Neural crest cell (in vitro differentiated cells): ENCODE measurements at places on chromosomes 1 and 21.
A peak's percentile ranks its signal among the peaks of the same experiment; 100 is the strongest.

DNA sequence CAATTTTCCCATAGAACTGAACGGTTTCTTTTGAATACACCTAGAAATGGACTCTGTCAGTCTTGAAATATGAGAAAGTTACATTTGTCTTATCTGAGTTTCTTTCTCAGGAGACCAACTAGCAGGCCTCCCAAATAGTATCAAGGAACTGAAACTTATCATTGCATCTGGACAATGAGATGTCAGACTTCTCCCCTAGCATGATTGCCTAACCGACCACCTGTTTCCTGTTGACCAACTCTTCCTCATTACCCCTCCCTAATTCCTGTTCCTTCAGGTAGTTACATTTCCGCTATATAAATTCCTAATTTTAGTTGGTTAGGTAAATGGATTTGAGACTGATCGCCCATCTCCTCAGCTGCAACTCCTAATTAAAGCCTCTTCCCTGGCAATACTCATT, 1587.3 kb downstream of the NCAM2 start:
- DNase-seq = no peak

DNA sequence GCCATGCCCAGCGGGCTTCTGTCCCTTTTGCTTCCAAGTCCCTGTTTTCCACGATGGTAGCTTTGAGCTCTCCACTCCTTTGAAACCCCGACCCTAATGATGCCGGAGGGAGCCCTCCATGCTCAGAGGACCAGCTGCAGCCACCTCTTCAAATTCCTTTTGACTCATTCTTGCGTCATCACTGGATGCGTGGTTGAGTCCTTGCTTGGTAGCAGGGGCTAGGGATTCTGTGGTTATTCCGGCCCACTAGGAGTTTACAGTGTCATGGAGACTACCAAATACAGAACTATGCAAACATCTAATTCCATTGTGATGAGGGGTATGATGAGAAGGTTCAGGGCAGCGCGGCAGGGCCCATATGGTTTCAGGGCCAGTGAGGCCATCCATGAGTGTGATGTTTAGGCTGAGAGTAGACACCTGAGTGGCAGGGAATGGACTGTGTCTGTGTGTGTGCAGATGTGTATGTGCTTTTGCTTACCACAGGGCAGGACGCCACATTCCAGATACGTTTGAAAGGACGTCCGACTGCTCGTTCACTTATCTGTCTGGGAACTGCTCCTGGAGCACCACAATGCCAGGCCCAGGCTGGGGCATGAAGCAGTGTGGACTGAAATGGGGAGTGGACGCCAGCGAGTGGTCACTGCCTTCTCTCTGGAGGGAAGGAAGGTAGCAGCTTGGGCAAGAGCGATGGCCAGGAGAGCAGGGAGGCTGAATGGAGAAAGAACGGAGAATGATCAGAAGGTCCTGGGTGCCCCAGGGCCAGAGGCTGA, 30.4 kb upstream of the ZBTB21 start:
- DNase-seq = no peak

DNA sequence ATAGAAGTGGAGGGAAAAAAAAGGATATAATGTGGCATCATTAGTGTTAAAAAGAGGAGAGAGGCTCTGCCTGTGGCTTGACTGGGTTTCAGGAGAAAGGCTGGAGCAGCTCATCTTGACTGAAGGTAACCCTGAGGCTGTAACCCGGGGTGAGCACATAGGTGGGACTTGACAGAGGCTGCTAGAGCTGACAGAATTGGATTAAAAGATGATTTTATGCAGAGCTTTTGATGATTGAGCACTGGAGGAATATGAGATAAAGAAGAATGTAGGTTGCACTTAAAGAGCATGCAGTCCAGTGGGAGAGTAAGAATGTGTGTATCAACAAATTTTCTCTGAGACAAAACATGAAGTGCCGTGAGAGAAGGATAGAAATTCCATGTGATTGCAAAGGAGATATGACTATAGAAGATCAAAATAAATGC, 17.3 kb downstream of the LAMC1 start:
- no peak for DNase-seq

GRCh38 chr1:213162338-213162737, 111.3 kb downstream of the RPS6KC1 start:
- DNase-seq = no peak

DNA sequence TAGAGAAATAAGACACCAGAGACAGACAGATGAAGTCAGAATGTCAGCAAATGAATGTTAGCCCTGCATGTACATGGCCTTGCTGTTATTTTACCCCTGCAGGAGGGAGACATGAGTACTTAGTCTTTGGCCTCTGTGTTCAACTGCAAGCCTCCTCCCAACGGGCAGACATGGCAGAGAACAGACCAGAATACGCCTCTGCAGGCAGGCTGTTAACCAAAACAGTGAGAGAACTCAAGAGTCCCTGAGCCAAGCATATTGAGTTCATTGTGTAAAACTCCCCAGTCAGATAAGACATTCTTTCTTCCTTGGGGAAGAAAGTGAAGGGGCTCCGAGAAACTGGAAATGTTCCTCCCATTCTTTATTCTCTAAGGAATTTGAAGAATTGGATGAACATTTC, 150.9 kb downstream of the PHTF1 start:
- DNase-seq = no peak

- no peak for DNase-seq
These were observed 36.1 kb downstream of the CD247 start for GRCh38 chr1:167482184-167482583.

- no peak for DNase-seq
These were observed 271.1 kb downstream of the PTPRC start for GRCh38 chr1:198909973-198910372.

DNA sequence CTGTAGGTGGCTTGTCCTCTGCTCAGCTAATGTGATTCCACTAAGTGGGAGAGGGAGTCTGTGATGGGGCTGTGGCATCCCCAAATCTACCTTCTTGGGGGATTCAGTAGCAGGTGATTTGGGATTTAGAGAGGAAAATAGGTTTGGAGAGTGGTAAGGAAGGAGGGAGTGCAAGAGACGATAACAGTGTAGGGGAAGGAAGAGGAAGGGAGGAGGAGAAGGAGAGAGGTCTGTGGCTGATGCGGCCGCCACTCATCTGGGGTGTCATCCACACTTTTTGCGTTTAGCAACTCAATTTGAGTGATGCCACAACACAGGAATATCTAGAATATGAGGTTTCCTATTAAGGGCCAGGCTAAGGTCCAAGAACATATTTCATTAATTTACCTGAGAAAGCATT, 23.8 kb upstream of the PCP4 start:
- DNase-seq = no peak

- DNase-seq = no peak
These were observed 40.8 kb downstream of the PRSS38 start for GRCh38 chr1:227856147-227856858.

DNA sequence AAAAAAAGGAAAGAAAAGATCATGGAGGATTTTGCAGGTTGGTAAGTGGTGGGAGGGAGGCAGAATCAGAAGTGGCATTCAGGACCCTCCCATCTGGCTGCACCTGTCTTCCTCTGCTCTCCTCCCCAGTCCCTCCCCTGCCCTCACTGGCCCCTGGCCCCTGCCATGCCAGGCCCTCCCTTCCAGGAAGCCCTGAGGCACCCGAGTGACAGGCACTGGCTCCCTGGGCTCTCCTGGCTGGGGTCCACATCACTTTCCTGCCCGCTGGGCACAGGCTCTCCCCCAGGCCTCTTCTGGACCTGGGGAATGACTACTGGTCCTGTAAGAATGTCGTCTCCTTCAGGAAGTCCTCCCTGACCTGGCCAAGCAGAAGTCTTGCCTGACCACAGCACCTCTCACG, 15.3 kb upstream of the ADARB1 start:
- no peak for DNase-seq

- DNase-seq = no peak
These were observed 46.3 kb downstream of the ITPKB start for GRCh38 chr1:226692823-226693222.

- DNase-seq = no peak
These were observed 66.8 kb downstream of the TTC3 start for GRCh38 chr21:37139902-37140301.

GRCh38 chr1:155083052-155083541, 4.5 kb downstream of the EFNA3 start:
- no peak for DNase-seq

DNA sequence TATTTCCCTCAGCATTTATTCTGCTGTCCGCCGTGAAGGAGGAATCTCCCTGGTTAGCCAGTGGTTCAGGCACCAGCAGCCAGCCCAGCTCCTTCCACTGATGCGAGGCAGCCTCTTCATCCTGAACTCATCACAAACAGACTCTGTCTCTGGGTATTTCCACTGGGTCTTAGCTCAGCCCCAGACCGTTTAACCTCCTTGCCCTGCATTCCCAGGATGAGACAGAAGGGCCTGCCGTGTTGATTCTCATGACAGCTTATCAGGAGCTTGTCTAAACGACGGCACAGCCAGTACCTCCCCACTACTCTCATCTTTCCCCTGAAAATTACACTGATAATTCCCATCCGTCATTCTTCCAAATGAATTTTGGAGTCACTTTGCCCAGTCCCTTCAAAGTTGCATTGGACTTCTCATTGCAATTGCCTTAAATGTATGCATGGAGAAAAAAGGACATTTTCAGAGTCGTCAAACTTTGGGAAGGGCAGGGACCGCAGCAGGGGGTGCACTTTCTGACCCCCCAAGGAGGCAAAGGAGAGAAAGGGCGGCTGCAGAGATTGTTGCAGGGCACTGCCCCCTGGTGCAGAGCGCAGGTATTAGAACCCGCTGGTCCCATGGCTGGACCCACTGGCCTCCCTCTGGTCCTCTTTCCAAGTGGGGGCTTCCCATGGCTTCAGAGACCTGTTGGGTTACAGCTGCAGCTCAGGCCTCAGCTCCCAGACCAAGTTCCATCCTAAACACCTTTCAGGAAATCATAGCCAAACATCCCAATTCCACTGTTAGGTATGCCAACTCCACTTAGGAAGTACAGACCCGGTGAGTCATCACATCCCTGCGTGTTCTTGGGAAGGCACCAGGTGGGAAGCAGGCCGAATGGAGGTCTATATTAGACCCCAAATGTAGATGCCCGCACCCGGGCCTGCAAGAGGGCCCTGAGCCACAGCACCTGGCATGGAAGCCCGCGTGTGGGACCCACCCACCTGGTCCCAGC, 3.7 kb upstream of the MEGF6 start:
- DNase-seq = peak; percentile 31

- no peak for DNase-seq
These were observed 10.9 kb downstream of the SLC1A7 start for GRCh38 chr1:53131590-53131938.

- DNase-seq = no peak
These were observed 65.1 kb upstream of the BMP8A start for GRCh38 chr1:39426346-39426745.

GRCh38 chr1:12065872-12066271, 2.8 kb downstream of the TNFRSF8 start:
- DNase-seq = no peak

DNA sequence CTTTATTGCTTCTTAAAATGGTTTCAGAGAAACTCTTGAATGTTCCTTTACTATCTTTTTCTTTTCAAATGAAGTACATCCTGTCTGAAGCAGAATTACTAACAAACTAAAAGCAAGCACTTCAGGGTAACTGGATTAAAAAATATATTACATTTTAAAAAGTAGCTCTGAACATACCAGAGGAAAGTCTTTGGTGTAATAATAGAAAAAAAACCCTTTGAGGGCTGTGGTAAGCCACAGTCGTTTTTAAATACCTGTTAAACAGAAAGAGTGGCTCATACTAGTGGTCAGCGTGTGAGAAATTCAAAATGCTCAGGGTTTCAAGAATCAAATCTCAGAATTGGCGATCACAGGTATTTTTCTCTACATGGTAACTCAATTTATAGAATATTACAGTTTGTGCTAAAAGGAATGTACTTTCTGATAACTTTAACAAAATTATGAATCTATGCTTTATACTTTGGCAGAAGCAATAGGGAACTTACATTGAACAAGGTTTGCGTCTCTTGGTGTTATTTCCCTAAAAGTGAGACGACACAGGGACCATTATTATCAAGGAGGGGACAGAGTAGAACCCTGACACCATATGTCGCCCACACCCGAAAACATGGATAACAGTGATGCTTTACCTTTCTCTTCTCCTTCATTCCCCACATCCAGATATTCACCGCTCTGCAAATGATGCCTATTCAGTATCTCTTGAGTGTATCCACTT, 97.0 kb upstream of the DPH5 start:
- no peak for DNase-seq

DNA sequence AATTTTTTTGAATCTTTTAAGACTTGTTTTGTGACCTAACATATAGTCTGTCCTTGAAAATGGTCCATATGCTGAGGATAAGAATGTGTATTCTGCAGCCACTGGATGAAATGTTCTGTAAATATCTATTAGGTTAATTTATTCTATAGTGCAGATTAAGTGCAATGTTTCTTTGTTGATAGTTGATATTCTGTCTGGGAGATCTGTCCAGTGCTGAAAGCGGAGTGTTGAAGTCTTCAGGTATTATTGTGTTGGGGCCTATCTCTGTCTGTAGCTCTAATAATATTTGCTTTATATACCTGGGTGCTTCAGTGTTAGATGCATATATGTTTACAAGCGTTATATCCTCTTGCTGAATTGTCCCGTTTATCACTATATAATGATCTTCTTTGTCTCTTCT, 7.7 kb upstream of the KLHL12 start:
- DNase-seq = no peak

DNA sequence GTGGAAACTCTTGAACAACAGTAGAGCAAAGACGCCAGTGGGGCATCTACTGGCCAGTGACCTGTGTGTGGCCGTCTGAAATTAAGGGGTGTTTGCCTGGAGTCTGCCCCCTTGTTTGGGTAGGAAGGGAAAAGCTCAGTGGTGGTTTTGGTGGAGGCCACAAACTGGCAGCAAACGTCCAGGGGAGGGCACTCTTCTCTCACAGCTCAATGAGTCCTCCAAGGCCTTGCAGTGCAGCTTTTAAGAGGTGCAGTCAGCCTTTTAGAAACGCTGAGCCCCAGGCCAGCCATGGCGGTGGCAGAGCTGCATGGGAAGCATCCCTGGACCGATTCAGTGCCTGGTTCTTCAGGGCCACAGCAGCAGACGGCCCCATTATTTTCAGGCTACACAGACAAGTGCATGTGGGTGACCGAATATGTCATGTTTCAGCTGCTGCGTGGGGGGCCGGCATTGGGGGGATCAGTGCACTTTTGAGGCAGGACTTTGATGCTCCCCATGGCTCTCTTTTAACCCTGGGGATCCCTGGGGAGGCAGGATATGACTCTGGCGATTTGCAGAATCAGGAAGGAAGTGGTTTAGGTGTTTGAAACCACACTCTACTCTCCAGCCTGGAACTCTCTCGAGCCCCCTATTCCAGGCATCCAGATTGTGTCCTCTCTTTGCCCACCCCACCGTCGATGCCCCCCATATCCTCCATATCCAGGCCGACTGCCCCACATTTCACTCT, 414.0 kb downstream of the PRDM2 start:
- DNase-seq = peak; percentile 47
